ENCODE measurements at places on chromosomes 2 and 18. TPM values are rescaled to one million over a fixed set of nuclear protein-coding genes. Genes with fewer than 3 reads are reported as not detected.

Gene AQP12B
- not detected for total RNA-seq

Gene FHL2
- total RNA-seq, result 568 TPM

Gene PTH2R
- total RNA-seq, result under 0.01 TPM

Gene ARHGAP28
- 23.9 TPM for total RNA-seq

Gene CABYR
- 4.0 TPM for total RNA-seq

Gene LIMS2
- total RNA-seq, result 14.8 TPM

DNA sequence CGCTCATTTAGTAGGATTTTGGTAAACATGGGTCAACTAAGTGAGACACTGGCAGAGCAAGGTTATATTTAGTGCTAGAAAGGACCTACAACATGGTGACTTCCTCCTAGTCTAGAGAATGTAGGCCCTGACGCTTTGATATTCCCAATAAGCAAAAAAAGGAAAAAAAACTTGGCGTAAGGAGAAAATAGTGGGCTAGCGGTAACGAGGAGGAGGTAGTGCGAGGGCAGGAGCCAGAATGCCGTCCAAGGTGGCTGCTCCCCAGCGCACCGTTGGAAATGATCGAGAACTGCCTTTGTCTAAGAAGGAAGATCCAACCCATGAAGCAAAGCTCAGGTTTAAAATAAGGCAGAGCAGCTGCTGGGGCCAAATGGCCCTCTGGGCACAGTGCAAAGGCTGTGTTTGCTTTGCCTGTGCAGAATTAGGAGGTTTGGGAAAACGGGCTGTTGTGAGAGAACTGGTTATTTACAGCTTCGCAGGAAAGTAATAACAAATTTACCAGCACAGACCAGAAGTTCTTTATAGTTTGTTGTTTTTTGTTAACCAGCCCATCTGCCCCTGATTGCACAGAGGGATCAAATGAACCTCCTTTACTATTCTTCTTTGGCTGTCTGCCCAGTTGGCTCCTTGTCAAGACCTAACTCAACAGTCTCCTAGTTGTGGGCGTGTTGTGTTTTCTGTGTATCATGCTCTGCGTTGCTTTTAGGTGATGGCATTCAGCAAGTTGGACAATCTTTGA is 86.6 kb downstream of the ITGB1BP1 start:
- peak; percentile 95 for DNase-seq

DNA sequence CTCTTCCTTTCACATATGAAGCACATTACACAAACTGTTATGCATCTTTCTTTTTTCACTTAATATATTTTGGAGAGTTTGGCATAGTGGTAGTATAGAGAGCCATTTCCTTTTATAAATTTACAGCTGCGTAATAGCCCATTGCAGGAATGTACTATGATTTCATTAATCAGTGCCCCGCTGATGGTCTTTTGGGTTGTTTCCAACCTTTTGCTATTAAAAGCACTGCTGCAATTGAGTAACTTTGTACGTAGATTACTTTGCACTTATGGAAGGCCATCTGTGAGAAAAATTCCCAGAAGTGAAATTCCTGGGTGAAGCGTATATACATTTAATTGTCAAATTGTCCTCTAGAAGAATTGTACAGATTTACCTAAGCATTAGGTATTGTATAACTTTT is 565.3 kb upstream of the ZNF804A start:
- no peak for DNase-seq

- DNase-seq, result no peak
Observed at GRCh38 chr2:158098178-158098577, 3.5 kb upstream of the UPP2 start.

DNA sequence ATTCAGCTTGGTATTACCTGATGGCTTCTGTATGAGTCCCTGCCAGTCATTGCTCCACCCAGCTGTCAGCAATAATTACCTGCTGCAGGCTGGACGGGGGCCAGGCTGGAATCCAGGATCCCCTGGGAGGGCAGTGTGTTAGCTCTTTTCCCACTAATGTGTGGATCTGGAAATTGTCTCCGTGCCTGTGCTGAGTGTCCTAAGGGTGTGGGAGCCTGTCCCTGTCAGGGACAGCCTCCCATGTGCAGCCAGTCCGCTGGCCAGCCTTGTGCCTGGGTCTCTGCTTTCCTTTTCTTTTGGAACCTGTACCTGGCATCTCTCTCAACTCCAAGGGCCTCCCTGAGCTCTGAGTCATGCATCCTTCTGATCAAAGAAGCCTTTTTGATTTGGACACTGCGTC is 107.2 kb upstream of the SPRED2 start:
- no peak for DNase-seq

- no peak for DNase-seq
Observed at GRCh38 chr2:85702800-85703199, 8.6 kb downstream of the GNLY start.

DNA sequence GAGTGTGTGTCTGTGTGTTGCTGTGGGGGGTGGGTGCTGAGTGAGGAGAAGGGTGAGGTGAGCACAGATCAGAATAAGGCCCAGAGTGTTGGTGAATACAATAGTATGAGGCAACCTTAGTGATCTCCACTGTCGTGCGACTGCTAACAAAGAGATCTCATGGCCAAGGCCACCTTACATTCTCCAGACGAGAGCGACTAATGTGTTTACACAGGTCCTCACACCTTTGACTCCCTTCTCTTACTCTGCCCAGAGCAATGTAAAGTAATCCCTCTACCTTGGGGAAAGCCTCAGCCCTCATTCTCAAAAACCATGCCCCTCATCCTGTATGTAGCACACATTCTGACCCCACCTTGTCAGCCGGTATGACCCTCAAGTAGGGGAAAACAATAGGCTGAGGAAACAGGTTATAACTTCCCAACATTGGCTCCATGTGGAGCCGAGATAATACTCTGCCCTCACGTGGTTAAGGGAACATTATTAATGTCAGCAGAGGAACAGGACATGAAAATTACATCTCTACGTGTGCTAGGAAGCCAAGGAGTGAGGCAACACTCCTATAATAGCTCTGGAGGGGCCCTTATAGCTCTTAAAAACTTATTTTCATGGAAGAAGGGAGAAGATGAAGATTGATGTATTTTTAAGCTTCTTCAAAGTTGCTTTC is 323.0 kb upstream of the NT5C1B start:
- no peak for DNase-seq

DNA sequence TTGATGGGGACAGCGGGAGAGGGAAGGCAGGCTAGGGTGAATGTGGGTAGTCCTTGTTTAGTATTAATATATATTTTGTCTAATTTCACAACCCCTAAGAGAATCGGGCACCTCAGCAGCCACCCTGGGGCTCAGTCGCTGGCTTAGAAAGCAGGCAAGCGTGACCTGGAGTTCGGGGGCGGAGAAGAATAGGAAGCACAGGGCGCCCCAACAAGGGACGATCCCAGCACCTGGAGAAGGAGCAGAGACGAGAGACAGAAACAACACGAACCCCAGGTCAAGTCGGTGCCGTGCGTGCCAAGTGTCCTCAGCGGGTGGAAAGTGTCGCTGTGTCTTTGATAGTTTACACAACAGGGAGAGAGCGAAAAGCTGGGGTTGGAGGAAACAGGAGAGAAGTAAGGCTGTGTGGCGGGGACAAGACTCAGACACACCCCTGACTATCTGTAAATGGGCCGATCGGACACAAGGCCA is 95.4 kb downstream of the NFATC1 start:
- peak; percentile 85 for DNase-seq

DNA sequence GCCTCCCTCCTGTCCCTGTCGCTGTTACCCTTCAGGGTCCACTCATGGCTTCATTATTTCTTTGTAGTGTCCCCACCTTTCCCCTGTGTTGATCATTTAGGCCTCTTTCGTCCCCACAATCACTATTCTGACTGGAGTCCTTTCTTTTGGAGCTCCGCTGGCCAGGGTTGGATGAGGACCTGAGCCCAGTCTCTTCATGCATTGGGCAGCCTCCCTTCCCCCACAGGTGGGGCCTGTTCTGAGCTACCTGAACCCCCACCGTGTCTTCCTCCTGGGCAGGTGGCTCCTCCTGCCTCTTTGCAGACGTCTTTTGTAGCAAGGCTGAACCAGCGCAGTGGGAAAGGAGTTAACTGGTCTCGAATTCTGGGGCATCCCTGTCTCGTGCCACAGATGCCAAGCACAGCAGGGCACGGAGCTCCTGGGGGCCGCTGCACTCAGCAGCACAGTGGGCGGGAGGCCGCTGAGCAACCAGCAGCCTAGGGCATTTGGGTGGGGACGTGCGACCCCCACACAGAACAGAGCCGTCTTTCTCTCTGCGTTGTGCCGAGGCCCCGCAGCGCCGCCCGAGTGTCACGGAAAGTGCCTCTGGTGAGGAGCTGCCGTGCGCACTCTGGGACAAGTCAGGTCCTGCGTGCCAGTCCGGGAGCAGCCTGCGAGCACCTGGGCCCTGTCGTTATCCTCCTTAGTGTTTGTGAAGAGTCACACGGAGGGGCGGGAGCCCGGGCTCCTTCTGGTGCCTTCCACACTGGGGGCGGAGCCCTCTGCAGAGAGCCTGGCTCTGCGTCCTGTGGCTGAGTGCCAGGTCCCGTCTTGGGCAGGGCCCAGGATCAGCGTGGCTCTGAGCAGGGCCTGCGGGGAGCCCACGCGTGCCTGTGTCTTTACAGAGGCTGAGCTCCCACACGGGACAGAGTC is 130.1 kb downstream of the NFATC1 start:
- DNase-seq, result peak; percentile 79

DNA sequence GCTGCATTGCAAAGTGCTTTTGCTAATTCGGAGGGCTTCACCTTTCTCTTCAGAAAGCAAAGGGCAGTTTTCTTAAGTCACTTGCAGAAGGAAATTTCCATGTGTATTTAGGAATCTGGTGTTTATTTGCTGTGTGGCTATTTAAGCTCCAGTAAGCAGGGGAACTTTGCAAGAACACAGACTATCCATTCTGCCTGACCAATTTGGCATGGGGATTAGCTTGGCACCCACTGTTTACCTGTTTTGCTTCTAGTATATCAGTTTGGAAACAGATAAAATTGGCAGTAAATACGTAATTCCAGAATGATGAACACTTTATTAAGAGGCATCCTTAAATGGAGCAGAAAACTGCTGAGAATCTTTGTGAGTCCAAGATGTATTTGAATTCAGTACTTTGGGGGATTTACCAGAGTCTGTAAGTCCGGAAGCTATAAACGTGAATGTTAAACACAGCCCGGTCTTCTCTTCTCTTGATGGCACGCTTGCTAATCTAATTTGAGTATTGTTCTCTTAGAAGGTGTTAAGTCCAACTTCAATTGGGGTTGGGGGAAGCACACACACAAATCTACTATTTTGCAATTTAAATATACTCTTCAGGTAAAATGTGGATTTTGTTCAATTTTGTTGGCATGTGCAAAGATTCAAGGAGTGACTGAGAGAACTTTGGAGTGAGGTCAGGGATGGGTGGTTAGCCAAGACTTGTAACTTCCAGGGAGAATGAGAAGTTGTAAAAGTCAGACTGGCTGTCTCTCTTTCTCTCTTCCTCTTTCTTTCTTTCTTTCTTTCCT is 650 bp downstream of the ACKR3 start:
- peak; percentile 30 for DNase-seq

DNA sequence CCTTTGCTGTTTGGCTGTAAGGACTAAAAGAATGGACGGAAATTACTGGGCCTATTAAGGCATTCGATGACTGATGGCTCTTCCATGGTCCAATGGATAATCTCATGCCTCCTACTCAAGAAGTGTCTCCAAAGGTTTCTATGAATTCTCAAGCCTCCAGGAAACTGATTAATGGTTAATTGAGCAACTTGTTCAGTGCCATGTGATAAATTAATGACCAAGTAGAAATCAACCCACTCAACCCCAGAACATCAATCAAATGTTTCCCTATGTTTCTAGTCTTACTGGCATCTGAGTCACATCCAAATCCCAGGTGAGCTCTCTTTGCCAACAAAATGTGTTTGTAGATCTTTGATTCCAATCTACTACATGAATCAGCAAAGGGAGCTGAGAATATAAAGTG is 103.6 kb downstream of the NXPH2 start:
- no peak for DNase-seq

- no peak for DNase-seq
Observed at GRCh38 chr18:13513481-13513880, 212.9 kb downstream of the FAM210A start.

DNA sequence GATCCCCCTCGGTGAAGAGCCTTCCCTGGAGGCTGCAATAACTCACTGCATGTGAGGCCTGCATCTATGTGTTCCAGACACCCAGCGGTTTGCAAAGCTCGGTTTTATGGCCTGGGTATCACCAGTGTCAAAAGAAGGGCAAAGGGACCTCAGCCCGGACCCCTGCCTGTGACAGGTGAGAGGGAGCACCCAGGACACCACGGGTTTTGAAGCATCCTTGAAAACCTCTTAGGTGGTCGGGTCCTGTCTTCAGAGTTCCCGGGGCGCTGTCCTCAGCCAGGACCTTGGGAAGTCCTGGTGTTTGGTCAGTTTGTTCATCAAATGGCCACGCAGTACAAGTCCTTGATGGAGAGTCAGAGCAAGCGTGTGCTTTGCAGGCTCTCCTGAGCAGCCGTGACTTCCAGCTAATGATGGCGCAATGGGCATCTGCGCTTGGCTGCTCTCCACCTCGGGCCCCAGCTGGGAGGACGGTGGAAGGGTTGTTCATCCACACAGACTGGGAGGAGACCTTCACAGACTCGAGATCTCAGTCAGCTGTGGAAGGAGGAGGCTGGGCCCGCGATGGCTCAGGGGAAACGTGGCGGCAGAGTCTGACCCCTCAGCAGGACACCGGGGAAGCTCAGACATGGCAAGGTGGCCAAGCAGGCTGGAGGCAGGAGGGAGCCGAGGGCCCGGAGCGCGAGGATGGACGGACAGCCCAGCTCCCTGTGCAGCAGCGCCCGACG is 113.1 kb upstream of the GPC1 start:
- DNase-seq, result peak; percentile 59

GRCh38 chr18:26277374-26277773 is 51.1 kb downstream of the TAF4B start:
- DNase-seq, result no peak

DNA sequence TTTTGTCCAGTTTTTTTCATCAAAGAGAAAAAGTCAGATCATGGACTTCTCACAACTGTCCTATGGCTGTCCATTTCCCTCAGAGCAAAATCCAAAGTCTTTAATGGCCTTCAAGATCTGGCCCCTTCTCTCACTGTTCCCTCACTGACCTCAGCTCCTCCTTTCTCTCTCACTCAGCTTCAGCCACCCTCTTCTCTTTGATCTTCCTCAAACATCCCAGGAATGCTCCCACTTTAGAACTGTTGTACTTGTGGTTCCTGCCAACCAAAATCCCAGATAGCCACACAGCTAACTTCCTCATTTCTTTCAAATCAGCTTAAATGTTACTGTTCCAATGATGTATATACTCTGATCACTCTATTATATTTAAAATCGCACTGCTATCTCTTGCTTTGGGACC is 82.9 kb downstream of the NUP35 start:
- DNase-seq, result no peak

DNA sequence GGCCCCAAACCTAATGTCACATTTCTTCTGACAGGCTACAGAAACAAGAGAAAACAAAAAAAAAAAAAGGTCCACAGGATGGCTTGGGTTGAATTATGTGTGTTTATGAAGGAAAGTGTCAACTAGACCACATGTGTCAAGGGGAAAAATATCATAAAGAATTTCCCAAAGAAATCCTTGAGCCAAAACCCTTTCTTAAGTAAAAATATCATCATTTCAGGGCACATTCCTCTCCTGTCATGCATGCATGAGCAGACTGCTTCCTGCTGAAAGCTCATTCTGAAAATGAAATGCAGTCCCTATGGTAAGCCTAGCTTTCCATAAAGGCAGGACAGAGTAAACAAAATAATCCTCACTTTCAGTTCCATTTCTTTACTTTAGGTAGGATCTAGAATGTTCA is 85.7 kb upstream of the RBBP8 start:
- DNase-seq, result no peak

Data from osteoblast (primary cell).